ENCODE measurements at places on chromosomes 6 and 20.

DNA sequence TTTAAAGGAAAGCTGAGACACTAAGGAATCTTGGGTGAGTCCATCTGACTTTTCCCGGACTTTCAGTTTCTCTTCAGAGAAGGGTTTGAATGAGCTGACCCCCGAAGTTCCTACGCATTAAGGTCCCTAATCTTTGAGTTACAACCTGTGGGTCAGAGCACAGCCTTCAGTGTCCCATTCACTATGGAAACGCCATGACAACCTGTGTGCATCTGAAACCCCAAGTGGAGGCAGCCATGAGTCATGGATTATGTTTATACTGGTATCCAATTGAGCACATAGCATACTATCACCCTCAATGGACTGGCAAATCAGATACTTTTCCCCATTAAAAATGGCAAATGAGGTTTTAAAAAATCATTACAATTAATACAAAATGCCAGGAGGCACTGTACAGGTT is 11.4 kb downstream of the MYLK4 start:
- no peak for DNase-seq

DNA sequence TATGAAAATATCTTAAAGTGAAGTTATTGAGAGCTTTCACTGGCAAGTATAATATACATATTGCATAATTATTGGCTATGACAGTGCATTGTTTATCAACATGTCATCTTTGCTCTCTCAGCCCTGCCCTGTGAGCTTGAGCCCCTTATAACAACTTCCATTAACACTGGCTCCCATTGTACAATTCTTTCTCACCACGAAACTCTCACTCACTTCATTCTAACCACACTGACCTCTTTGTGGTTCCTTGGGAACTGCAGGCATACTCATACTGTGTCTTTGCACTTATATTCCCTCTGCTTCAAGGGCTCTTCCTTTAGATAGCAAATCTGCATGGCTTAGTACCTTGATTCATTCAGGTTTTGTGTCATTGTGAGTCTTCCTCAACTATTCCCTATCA is 411.8 kb downstream of the CDKAL1 start:
- DNase-seq = no peak

DNA sequence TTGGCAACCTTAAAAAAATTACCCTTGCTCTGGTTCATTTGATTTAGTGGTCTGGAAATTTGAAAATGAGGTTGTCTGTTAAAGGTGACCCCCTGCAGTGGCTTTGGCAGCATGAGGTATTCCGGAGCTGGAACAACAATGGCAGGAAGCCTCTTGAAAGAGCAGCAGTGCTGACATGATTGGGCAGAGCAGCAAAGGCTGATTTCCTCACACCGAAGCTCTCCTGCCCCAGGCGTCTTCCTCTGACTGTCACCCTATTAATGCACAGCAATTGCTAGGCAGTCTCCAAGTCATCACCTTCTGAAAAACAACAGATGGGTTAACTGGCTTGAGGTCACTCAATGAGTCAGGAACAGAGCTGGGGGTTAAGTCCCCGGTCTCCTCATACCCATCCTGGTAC is 241.8 kb upstream of the MMS22L start:
- DNase-seq = no peak

GRCh38 chr6:148516217-148516616 is 173.6 kb downstream of the SASH1 start:
- DNase-seq = no peak

DNA sequence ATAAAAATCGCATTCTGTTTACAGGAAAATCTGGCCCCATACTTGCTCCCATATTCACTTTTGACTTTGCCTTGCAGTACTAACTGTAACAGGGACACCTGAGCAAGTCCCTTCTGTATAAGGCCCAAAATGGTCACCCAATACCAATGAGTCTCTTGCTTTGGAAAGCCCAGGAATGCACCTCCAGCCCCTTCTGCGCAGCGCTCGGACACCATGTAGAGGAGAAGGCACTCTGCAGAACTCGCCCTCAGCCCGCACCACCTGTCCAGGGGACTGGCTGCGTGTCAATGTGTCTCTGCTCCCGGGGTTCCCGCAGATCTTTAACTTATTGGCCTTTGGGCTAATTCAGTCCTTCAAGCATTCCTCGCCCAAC is 746 bp upstream of the PRND start:
- DNase-seq = no peak
